ENCODE measurements at places on chromosomes 12 and 14.

DNA sequence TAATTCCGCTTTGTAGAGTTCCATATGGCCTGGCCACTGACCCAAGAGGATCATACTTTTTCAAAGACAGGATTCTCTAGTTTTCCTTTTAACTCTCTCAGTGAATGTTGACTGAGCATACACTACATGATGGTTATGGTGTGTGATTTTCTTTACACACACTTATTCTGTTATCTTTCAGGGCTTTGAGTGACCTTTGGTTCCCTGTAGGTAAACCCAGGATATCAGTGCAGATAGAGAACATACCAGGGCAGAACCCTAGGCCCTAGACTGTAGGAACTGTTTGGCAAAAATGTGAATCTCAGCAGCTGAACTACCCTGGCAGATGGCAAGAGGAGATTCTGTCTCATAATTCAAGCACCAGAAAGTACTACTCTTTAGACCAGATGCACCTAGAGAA lies 159.6 kb downstream of the KCNA5 start:
- DNase-seq: no peak

DNA sequence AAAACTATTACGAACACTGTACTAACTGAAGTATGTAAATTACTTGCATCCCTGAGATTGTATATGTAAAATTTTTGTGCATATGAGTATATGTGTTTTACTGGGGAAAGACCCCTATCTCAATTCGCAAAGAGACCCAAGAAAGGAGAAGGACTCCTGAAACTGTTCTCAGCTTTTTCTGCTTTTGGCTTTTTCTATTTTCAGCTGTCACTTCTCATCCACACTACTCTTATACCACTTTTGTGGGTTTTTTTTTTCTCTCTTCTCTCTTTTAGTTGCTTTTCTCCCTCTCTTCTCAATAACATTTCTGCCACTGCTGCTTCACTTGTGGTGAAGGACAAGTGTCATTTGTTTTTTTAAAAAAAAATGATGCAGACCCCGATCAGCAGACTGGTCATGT lies 39.8 kb downstream of the NIN start:
- DNase-seq: no peak

DNA sequence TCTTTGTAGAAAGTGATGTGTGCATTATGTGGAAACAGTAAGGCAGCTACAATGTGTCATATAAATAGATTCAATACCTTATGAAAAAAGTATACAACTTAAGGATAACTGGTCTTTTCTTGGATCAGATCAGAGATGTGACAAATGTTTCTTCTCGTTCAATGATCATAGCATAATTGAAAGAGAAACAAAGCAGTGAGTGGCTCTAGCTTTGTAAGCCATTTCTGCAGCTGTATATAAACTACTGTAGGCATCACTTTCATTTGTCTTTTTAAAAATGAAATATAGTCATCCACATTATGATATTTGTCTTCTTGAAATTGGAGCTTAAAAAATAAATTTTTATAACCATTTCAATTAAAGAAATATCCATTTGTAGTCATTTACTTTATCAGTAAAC lies 63.8 kb upstream of the LMO3 start:
- DNase-seq: no peak

GRCh38 chr14:28629328-28630004 lies 137.1 kb upstream of the FOXG1 start:
- DNase-seq: no peak

DNA sequence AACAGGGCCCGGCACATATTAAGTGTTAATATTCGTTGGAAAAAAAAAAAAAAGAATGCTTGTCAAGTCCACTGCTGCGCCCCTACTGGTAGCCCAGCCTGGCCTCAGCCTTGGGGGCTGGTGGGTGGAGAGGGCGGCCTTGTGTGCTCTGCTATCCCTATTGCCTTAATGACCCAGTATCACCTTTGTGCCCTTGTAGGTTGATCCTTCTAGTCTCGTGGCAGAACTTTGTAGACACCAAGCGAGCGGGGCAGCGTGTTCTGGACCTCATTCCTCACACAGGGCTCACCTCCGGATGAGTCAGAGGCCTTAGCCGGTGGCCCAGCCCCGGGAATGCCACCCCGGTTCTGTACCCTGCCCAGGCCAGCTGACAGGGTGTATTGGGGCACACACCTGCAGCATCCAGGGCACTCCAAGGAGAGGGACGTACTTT lies 1.8 kb upstream of the RCOR1 start:
- no peak for DNase-seq

DNA sequence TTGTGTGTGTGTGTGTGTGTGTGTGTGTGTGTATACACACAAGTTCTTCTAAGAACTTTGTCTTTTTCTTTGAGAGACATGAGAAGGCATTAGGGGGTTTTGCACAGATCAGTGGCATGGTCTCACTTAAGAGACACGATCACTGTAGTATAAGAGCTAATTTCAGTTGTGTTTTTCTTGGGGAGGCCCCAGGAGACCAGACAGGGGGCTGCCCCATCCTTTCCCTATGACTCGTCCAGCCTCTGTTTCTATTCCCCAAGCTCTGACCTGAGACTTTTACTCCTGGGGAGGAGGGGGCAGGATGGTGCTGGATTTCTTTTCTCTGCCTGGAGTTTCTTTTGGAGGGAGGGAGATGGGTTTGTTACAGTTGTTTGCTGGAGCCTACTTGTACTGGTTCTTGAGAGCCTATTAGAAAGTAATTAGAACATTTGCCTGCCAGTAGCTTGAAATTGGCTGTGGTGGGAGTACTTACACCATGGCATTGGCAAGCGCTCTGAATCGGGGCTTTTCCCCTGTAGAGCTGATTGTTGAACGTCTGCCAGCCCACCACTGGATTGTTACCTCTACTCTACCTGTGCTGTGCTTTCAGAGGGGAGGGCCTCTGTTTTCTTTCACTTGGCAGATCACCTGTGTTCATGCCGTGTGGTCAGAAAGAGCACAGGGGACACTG lies 109.5 kb downstream of the TSPAN9 start:
- no peak for DNase-seq

GRCh38 chr12:110077800-110078199 lies 29.5 kb upstream of the C12orf76 start:
- DNase-seq: no peak

GRCh38 chr14:29857551-29857950 lies 70.1 kb downstream of the PRKD1 start:
- no peak for DNase-seq

DNA sequence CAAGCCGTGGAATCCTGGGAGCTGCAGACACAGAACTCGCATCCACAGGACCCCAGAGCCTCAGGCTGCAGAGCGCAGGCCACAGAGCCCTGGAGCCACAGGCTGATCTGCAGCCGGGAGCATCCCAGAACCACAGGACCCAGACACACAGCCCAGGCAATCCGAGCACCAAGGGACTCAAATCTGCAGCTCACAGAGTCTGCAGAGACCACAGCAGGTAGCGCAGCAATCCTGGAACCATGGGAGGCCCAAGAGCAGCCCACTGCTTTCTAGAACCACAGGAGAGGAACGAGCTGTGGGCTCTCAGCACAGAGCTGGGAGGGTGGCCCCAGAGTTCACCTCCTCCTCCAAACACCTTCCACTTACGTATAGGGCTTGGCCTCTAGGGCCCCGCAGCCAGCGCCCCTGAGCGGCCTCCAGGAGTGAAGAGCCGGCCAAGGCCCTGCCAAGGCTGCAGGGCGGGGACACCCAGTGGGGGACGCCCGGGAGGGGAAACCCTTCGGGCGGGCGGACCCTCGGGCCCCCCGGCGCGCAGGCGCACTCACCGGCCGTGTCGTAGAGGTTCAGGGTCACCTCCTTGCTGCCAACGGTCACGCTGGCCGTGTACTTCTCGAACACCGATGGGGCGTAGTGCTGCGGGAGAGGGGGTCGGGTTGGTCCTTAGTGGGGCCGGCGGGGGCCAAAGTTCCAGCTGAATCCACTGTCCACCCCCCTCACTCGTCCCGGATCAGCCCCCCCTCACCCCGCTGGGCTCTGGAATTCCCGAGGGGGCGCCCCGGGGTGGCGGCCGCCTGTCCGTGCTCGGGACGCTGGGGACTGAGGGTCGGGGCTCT lies 665 bp downstream of the RHOF start:
- DNase-seq: peak; percentile 58

- DNase-seq: no peak
These were observed 40.5 kb downstream of the ESR2 start for GRCh38 chr14:64253672-64254071.

DNA sequence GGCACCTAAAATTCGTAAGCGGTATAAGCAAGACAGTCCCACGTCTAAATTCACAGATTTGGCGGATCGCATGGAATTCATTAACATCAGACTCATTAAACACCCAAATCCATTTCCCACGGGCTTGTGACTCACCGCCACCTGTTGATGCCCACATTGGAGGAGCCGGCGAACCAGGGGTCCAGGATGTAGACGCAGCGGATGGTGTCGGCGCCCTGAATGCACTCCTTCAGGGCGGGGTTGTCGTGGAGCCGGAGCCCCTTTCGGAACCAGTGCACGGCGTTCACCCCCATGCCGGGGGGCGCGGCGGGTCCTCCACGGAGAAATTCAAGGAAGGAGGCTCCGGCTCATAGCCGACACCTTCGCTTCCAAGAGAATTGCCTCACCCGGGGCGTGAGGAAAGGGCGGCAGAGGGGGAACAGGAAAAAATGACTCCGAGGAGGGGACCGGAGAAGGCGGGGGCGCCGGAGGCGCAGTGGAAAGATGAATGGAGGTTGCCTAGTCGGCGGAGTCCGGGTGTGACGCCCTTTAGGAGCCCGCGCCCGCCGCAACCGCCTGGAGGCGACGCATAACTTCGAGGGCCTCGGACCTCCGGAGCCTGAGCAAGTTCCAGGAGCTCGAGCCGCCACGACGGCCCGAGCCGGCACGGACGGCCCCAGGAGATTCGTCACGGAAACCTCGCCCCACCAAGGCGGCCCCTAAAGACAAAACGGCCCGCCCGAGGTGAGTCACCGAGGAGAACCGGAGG lies 506 bp downstream of the CRY1 start:
- peak; percentile 61 for DNase-seq

GRCh38 chr12:45305907-45306306 lies 90.0 kb downstream of the ANO6 start:
- no peak for DNase-seq

DNA sequence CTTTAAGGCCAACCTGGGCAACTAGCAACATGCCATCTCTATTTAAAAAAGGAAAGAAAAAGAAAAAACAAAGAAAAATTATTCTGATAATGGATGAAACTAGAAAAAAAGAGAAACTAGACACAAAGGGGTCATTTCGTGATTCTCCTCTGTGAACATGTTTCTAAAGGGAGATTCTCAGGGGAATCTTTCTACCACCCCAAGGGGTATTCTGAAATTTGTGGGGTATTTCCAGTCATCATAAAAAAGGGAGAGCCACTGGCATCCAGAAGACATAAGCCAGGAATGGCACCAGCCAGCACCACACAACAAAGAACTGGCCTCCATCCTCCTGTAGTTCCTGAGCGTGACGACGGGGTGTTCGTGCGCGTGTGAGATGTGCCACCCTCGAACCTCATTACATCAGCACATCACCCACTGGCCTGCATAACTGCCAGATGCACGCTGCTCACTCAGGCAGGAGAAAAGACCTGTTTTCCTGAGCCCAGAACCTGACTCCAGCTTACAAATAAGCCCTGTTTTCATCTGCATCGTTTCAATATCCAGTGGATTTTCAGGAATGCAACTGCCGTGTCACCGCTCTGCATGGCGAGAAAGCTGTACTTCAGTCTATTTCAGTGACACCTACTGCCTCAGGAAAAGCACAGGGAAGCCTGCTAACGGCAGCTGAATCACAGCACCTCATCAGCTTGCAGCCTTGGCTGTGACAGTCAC lies 23.9 kb downstream of the STX2 start:
- DNase-seq: no peak

DNA sequence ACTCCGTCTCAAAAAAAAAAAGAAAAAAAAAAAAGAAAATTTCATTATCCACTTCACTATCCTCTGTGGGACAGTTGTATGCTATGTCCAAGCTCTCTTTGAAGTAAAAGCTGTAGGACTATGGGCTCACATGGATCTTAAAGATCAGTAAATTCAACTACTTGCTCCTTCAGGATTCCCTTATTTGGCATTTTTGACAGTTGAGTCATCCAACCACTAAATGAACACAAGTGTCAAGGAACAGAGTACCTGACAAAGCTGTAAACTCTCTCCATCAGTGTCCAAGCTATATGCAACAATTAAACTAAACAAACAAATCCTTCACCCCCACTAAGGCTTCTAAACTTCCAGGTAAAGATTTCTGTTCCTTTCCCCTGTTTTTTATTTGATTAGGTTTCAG lies 177.0 kb downstream of the CEP128 start:
- no peak for DNase-seq

DNA sequence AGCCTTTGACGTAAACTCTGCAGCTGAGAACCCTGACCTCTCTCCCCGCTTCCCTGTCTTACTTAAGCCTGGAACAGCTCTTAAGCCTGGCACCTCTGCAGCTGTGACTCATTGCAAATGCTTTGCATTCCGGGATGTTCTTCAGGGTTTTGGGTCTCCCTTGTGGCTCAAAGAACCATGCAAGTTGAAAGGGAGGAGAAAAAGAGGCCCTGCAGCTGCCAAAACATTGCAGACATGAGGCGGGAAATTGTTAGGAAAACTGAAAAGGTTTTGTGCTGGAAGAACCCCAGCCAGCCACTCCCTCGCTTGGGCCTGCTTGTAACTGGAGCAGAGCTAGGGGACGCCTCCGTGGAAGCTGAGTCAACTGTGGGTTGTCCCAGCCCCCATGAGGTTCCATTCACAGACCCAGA lies 60.2 kb upstream of the FERMT2 start:
- DNase-seq: no peak

GRCh38 chr14:45715946-45716345 lies 462.9 kb upstream of the MIS18BP1 start:
- no peak for DNase-seq

- DNase-seq: no peak
These were observed 106.6 kb upstream of the VASH1 start for GRCh38 chr14:76654573-76655108.

GRCh38 chr12:117144599-117144998 lies 45.4 kb upstream of the TESC start:
- DNase-seq: no peak

GRCh38 chr14:76644855-76645518 lies 116.3 kb upstream of the VASH1 start:
- DNase-seq: no peak

DNA sequence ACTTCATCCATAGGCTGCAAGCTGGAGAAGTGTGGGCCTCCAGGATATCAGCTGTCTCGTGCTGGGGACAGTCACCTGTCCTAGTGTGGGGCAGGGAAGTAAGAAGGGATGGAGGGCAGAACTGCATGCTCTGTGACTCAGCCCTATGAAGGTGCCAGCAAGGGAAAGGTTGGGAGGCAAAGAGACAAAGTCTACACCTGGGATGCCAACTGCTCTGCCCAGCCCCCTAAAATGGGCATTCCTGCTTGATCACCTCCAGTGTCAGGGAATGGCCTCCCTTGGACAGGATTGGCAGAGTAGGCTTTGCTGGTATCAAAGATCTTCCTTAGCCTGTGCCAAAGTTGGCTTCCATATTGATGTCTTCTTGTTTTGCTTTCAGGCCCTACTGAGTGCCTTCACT lies 335.0 kb downstream of the BCL11B start:
- DNase-seq: no peak
